Natural killer cell (primary cell): ENCODE measurements at places on chromosomes 1 and 21.

DNA sequence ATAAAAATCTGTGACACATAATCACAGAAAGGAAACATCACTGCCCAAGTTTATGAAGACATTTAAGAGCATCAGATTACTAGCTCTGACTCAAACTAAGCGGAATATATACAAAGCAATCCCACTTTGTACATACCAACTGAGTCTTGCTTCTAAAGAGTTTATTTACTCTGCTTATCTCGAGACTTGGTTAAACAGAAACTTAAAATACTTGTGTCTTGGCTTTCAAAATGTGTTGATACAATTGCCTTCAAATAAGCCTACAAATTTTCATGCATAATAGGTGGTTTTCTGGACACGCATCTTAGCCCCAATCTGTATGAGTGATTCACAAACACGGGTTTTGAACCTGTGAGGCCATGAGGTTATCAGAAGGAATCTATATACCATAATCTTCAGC, 21.0 kb downstream of the CD160 start:
- DNase-seq: no peak

- DNase-seq: no peak
Measured at GRCh38 chr1:219126377-219126776, 47.3 kb upstream of the LYPLAL1 start.

GRCh38 chr21:38660333-38661196, 145.2 kb upstream of the ETS2 start:
- DNase-seq: no peak

- no peak for DNase-seq
Measured at GRCh38 chr1:205948039-205948438, 4.8 kb upstream of the SLC26A9 start.

DNA sequence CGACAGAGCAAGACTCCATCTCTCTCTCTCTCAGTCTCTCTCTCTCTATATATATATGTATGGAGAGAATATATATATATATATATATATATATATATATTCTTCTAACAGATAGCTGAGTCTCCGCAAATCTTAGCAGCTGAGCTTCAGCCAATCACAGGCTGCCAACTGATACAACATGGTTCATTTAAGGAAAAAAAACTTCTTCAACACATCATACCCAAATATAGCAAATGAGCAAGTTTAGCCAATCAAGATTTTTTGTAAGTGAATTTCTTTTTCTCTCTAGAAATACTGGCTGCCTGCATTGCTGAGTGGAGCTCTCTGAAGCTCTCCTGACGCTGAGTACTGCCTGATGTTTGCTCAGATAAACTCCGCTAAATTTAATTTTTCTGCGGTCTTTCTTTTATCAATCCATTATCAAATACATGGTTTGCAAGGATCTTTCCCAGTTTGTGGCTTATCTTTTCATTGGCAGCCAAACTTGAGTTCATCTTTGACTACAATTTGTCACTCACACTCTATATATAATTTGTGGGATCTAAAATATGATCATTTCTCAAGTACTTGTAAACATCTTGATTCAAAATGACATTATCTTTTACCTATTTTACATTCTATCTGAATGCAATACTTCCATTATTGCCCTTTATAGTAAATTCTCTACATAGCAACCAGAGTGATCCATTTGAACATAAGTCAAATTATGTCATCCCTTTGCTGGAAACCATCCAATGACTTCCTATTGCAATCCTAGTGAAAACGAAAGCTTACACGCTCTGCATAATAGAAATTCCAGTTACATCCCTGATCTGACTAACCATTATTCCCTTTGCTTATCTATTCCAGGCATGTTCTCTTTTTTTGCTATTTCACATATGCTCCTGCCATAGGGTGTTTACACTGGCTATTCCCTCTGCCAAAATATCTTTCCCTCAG, 2131.7 kb downstream of the MRPL39 start:
- DNase-seq: no peak

- DNase-seq: no peak
Measured at GRCh38 chr1:154348429-154349076, 23.2 kb downstream of the ATP8B2 start.

- DNase-seq: peak; percentile 49
Measured at GRCh38 chr1:91753878-91754277, 132.1 kb downstream of the TGFBR3 start.

DNA sequence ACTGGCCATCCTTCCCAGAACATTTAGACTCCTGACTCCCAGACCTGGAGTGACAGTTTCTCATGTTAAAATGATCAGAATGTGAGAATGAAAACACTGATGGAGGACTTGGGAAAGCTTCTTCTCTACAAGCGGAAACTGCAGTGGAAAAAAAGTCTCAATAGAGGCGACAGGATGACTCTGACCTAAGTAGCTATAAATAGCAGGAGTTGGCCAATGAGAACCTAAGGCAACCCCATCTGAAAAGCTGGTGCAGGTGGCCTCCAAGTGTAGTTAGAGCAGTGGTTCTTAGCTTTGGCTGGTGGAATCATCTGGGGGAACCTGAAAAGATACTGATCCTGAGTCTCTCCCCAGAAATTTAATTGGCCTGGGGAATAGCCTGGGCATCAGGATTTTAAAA, 44.2 kb upstream of the EXOSC10 start:
- DNase-seq: no peak
